ENCODE measurements at places on chromosomes 11 and 22. TPM values are rescaled to one million over a fixed set of nuclear protein-coding genes. Genes with fewer than 3 reads are reported as not detected.

DNA sequence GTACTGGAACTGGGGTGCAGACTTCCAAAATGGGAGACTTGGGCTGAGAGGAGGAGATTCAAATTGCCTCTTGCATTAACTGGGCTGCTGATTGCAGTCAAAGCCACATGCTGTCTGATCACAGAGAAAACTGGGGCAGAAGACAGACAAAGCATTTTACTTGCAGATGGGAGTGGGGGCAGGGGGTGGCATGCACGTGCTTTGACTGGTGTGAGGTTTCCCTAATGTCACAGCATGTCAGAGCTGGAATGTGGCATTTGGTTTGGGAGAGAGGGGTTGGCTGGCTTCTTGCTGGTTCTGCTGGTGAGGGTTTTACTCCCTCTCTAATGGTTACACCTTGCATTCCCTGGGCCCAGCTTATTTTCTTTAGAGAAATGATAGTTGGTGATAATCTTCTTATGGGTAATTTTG, 2.9 kb downstream of the TUB start:
- H3K4me1 ChIP-seq = no peaks in the 10 kb centered on the region
- no peaks in the 10 kb centered on the region for H3K27me3 ChIP-seq
- no peak for DNase-seq
- H3K36me3 ChIP-seq = no peaks in the 10 kb centered on the region

DNA sequence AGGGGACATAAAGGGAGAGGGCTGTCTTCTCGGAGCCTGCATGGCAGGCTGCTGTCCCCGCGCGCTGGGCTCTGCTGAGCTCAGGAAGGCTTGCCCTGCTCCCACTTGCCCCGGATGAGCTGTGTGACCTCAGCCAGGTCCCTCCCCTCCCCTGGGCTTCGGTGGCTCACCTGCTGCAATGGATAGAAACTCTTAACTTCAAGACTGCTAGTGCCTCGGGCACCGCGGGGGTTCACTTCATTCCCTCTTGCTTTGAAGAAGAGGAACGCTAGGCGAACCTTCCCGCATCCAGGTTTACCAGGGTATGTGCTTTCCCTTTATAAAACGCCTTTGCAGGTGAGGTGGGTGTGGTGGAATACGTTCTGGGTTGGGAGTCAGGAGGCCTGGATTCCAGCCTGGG, 115.0 kb downstream of the PHF21B start:
- H3K4me3 ChIP-seq = no peak overlapping the region
- no peak overlapping the region for H3K27ac ChIP-seq
- H3K36me3 ChIP-seq = no peaks in the 10 kb centered on the region
- DNase-seq = no peak

GRCh38 chr11:48108231-48109045, 108.2 kb upstream of the OR4B1 start:
- H3K27ac ChIP-seq = no peak overlapping the region
- no peak for DNase-seq
- no peak overlapping the region for H3K4me3 ChIP-seq

DNA sequence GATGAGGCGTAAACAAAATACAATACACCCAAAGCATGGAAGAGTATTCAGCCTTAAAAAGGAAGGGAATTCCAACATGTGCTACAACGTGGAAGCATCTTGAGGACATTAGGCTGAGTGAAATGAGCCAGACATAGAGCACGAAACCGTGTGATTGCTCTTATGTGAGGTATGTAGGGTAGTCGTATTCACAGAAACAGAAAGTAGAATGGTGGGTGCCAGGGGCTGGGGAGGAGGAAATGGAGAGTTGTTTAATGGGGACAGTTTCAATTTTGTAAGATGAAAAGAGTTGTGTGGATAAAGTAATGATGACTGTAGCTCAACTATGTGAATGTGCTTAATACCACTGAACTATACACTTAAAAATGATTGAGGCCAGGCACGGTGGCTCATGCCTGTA, 10.2 kb upstream of the KMT5B start:
- no peak overlapping the region for H3K27ac ChIP-seq
- H3K27me3 ChIP-seq = no peaks in the 10 kb centered on the region
- no peak overlapping the region for H3K4me3 ChIP-seq

GRCh38 chr11:76543006-76543703, 98.3 kb downstream of the EMSY start:
- no peak for DNase-seq
- no peak overlapping the region for H3K4me3 ChIP-seq
- H3K27me3 ChIP-seq = no peaks in the 10 kb centered on the region

DNA sequence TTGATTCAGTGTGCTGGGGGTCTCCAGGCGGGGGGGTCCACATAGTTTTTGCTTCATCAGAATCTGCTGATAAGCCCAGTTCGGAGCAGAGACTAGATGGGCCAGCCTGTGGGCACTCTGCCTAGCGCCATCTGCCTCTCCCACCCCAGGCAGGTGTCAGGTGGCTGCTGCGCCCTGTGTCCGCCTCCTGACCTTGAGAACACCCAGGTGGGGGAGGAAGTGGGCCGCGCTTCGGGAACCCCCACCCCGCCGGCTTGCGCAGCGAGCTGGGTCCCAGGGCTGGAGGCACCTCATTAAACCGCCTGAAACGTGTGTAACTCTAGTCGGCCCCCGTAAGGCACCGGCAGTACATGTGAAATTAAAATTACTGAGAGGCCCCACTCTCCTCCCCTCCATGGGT, 113.6 kb downstream of the KCNQ1 start:
- H3K27ac ChIP-seq = no peak overlapping the region
- no peaks in the 10 kb centered on the region for H3K36me3 ChIP-seq
- H3K27me3 ChIP-seq = no peaks in the 10 kb centered on the region
- H3K4me3 ChIP-seq = no peak overlapping the region
- no peak for DNase-seq
- H3K4me1 ChIP-seq = no peaks in the 10 kb centered on the region

- H3K36me3 ChIP-seq = no peaks in the 10 kb centered on the region
- no peak for DNase-seq
Measured at GRCh38 chr22:26970809-26971394, 313.5 kb downstream of the MIAT start.

DNA sequence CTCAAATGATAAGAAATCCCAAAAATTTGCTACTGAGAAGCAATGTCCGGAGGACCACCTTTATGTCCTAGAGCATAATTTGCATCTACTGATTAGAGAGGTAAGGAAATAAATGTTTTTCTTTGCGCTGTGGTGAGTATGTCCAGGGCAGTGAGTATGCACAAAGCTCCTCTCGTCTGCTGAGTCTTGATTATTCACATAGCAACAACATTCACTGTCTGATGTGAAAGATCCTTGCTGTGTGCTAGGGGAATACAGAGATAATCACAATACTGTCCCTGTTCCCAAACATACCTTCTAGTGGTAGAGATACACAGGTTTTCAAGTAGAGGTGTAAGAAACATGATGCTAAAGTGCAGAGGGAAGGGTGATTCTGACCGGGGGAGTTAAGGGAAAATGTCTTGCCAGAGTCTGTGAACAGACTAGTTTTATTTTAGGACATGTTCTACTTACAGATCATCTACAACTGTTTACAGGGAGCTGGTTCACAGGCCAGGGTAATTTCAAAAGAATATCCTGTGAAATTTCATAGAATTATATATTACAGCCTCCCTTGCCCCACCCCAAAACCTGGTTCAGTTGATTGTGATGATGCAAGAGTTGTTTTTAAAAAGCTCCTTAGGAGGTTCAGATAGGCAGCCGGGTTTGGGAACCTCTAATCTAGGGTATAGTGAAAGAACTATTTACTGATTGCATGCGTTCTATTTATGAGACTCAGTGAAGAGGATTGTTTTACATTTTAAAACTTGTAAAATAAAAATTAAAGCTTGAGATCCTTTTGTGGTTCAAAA, 12.6 kb downstream of the MED17 start:
- no peak overlapping the region for H3K27ac ChIP-seq
- H3K4me1 ChIP-seq = no peaks in the 10 kb centered on the region
- no peak overlapping the region for H3K4me3 ChIP-seq
- no peaks in the 10 kb centered on the region for H3K27me3 ChIP-seq

DNA sequence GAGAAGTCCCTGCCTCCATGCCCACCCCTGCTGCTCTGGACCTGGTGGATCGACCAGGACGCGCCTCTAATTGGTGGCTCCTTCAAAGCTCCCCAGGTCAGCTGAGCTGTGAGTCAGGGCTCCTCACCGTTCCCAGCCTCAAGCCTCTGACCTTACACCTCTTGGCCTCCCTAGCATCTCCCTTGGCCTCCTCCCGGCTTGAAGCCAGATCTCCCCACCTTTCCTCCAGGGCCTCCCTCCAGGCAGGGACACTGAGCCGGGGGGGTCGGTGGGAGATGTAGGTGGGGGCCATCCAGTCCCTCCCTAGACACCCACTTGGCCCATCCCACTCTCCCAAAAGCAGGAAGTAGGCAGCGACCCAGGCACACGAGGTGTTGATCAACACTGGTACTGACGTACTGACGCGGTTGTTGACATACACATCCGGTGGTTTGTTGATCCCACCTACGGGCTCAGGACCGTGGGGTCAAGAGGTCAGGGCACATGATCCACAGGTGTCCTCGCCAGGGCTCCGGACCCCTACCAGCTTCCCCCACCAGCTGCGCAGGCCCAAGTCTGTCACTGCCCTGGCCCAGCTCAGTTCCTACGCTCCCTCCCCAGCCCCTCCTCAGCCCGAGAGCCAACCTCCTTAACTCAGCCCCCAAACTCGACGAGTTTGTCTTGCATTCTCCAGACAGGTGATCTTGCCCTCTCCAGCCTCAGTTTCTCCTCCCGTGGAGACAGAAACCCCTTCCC, 802 bp downstream of the ATG2A start:
- peak overlapping the region; percentile 85 for H3K27ac ChIP-seq
- DNase-seq = no peak
- H3K27me3 ChIP-seq = no peaks in the 10 kb centered on the region
- peaks cover 9% of the 10 kb centered on the region for H3K4me1 ChIP-seq

- DNase-seq = no peak
- H3K4me3 ChIP-seq = no peak overlapping the region
- H3K4me1 ChIP-seq = peaks cover 13% of the 10 kb centered on the region
- H3K27me3 ChIP-seq = no peaks in the 10 kb centered on the region
Measured at GRCh38 chr11:69919659-69920344, 100.6 kb upstream of the FGF3 start.

GRCh38 chr11:63915961-63916836, 765 bp downstream of the RCOR2 start:
- peaks cover 4% of the 10 kb centered on the region for H3K4me1 ChIP-seq
- H3K4me3 ChIP-seq = peak overlapping the region; percentile 54
- no peaks in the 10 kb centered on the region for H3K36me3 ChIP-seq
- no peak overlapping the region for H3K27ac ChIP-seq
- H3K27me3 ChIP-seq = no peaks in the 10 kb centered on the region
- no peak for DNase-seq

- H3K27me3 ChIP-seq = no peaks in the 10 kb centered on the region
- no peaks in the 10 kb centered on the region for H3K36me3 ChIP-seq
- peaks cover 4% of the 10 kb centered on the region for H3K4me1 ChIP-seq
Measured at GRCh38 chr22:43228330-43228729, 41.4 kb upstream of the TTLL12 start.

- peaks cover 4% of the 10 kb centered on the region for H3K4me1 ChIP-seq
- peak; percentile 74 for DNase-seq
- no peaks in the 10 kb centered on the region for H3K36me3 ChIP-seq
- H3K4me3 ChIP-seq = peak overlapping the region; percentile 55
Measured at GRCh38 chr11:18706330-18707243, 8.0 kb downstream of the TMEM86A start.

- H3K4me1 ChIP-seq = peaks cover 18% of the 10 kb centered on the region
- H3K4me3 ChIP-seq = no peak overlapping the region
- H3K27me3 ChIP-seq = no peaks in the 10 kb centered on the region
- peak overlapping the region; percentile 79 for H3K27ac ChIP-seq
- DNase-seq = no peak
Measured at GRCh38 chr11:61700212-61700611, 20.0 kb downstream of the DAGLA start.

MOGAT2 gene
- total RNA-seq = 7.3 TPM

FJX1 gene
- 8.3 TPM for total RNA-seq

OR51B5 gene
- 0.32 TPM for total RNA-seq

CCDC89 gene
- 1.6 TPM for total RNA-seq

SHISA8 gene
- total RNA-seq = not detected

SEPTIN5 gene
- total RNA-seq = 33.8 TPM

CBLIF gene
- total RNA-seq = not detected
